Esophagus squamous epithelium (tissue), 5 donors: ENCODE measurements at places on chromosomes 1 and 21.

- H3K27ac ChIP-seq, result no peak overlapping the region
- no peaks in the 10 kb centered on the region for H3K27me3 ChIP-seq
- H3K4me3 ChIP-seq, result no peak overlapping the region
- H3K36me3 ChIP-seq, result no peaks in the 10 kb centered on the region
- H3K4me1 ChIP-seq, result peaks cover 18% of the 10 kb centered on the region
Observed at GRCh38 chr1:24805534-24806301, 60.5 kb downstream of the CLIC4 start.

DNA sequence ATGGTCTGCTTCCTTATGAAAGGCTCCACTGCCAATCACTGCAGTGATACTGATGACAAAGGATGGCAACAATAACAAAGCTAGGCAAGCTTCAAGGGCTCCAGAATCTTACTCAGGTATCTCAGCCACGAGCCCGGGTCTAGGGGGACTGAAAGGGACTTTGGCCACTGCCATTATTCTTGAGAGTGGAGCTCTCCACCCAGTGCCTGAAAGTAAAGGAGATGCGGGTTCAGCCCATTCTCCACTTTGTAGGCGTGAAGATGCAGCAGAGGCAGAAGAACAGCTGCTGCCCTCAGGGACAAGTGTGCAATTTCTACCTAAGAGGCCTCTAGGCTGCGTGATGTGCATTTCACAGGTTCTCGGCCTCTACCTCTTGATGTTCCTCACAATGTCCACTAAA, 31.4 kb upstream of the SLAMF9 start:
- no peak overlapping the region for H3K27ac ChIP-seq
- H3K4me3 ChIP-seq, result no peak overlapping the region
- no peak for DNase-seq
- peaks cover 13% of the 10 kb centered on the region for H3K36me3 ChIP-seq
- peaks cover 7% of the 10 kb centered on the region for H3K4me1 ChIP-seq

- no peak overlapping the region for H3K4me3 ChIP-seq
- H3K27me3 ChIP-seq, result peaks cover 4% of the 10 kb centered on the region
- DNase-seq, result no peak
Observed at GRCh38 chr1:2438038-2438437, 25.7 kb upstream of the PEX10 start.

DNA sequence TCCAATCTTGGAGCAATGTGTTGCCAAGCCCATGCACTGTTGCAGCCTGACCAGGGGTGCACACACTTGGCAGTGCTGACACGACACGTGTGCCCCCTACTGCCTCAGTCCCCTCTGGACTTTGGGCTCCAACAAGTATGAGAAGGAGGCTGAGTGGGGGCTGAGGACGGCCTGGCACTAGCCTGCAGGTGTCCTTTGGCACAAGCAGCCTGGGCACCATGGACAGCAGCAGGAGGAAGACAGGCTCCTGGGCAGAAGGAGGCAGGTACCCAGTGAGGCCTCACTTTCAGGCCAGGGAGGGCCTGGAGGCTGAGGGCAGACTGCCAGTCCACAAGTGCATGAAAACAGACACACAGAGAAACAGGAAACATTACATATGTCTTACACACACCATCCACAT, 1702.9 kb upstream of the B3GALT2 start:
- no peak for DNase-seq
- no peaks in the 10 kb centered on the region for H3K27me3 ChIP-seq
- no peaks in the 10 kb centered on the region for H3K36me3 ChIP-seq
- H3K4me1 ChIP-seq, result no peaks in the 10 kb centered on the region
- H3K27ac ChIP-seq, result no peak overlapping the region

GRCh38 chr1:112514901-112515300, 6.1 kb downstream of the WNT2B start:
- H3K27ac ChIP-seq, result no peak overlapping the region
- no peak for DNase-seq
- H3K36me3 ChIP-seq, result no peaks in the 10 kb centered on the region

DNA sequence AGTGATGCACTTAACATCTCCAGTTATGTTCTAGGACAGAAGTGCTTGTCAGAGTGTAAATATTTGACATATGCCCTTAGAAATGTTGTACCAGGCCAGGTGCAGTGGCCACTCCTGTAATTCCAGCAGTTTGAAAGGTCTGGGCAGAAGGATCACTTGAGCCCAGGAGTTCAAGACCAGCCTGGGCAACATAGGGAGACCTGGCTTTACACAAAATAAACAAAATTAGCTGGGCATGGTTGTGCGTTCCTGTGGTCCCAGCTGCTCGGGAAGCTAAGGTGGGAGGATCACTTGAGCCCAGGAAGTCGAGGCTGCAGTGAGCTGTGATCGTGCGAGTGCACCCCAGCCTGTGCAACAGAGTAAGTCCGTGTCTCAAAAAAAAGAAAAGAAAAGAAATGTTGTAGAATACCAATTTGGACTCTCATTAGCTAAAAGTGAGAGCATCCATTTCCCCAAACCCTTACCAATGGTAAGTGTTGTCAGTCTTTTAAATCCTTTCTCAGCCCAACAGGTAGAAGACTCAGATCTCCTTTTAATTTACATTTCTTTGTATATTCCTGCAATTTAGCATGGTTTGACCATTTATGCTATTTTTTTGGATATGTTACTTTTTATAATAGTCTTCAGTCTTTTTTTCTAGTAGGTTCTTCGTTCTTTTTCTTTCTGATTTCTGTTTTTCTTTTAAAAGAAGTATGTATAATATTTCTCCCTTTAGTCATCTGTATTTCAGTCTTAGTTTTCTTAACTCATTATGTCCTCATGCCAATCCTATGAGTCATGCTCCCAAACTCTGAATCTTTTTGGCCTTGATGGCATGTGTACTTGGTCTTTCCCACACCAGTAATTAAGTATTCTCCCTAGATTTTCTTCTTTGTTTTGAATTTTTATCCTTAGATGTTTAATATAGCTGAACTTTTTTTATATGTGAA, 74.4 kb downstream of the CAMTA1 start:
- no peaks in the 10 kb centered on the region for H3K36me3 ChIP-seq
- H3K4me3 ChIP-seq, result no peak overlapping the region
- peaks cover 20% of the 10 kb centered on the region for H3K4me1 ChIP-seq
- H3K27me3 ChIP-seq, result no peaks in the 10 kb centered on the region

- no peak for DNase-seq
- H3K27ac ChIP-seq, result no peak overlapping the region
- no peak overlapping the region for H3K4me3 ChIP-seq
- H3K4me1 ChIP-seq, result no peaks in the 10 kb centered on the region
Observed at GRCh38 chr1:246782120-246782900, 58.1 kb downstream of the SCCPDH start.

DNA sequence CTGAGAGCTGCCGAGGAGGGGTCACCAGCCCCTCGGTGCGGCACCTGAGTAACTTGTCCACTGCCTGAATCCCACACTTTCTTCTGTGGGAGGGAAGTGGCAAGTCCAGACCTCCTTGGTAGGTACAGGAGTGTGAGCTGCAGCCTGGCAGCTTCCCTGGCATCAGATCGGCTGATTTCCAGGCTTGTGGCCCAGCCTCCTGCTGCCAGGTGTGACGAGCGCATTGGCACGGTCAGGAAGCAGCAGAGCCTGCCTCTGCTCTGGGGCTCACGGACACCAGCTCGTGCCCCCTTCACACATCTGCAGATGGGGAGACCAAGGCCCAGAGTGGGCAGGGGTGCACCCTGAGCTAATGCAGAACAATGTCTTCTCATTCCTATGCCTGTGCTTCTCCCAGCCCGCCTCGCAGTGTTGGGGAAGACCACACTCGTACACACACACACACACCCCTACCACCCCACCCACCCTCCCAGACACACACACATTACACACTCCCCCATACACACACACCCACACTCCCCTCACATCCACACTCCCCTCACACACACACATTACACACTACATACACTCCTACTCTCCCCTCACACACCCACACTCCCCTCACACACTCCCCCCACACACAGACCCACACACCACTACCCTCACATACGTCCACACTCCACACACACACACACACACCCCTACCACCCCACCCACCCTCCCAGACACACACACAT, 33.1 kb upstream of the SELENON start:
- H3K36me3 ChIP-seq, result no peaks in the 10 kb centered on the region
- H3K4me3 ChIP-seq, result no peak overlapping the region
- no peak for DNase-seq
- peak overlapping the region; percentile 47 for H3K27ac ChIP-seq

GRCh38 chr1:8754993-8755392, 62.4 kb downstream of the RERE start:
- no peaks in the 10 kb centered on the region for H3K27me3 ChIP-seq
- no peaks in the 10 kb centered on the region for H3K36me3 ChIP-seq
- H3K27ac ChIP-seq, result no peak overlapping the region
- no peak overlapping the region for H3K4me3 ChIP-seq
- no peaks in the 10 kb centered on the region for H3K4me1 ChIP-seq
- no peak for DNase-seq

DNA sequence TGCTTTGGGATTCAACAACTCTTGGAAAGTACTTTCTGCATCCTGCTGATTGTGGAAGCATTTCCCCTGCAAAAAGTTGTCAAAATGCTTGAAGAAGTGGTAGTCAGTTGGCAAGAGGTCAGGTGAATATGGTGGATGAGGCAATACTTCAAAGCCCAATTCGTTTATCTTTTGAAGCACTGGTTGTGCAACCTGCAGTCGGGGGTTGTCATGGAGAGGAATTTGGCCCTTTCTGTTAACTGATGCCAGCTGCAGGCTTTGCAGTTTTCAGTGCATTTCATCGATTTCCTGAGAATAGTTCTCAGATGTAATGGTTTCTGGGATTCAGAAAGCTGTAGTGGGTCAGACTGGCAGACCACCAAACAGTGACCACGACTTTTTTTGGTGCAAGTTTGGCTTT, 47.6 kb upstream of the GJA5 start:
- no peaks in the 10 kb centered on the region for H3K36me3 ChIP-seq
- H3K4me3 ChIP-seq, result no peak overlapping the region
- no peak overlapping the region for H3K27ac ChIP-seq
- no peaks in the 10 kb centered on the region for H3K4me1 ChIP-seq
- no peak for DNase-seq
- H3K27me3 ChIP-seq, result no peaks in the 10 kb centered on the region

- H3K27me3 ChIP-seq, result no peaks in the 10 kb centered on the region
- H3K36me3 ChIP-seq, result no peaks in the 10 kb centered on the region
- H3K4me3 ChIP-seq, result no peak overlapping the region
Observed at GRCh38 chr1:14441302-14441741, 157.2 kb upstream of the KAZN start.

DNA sequence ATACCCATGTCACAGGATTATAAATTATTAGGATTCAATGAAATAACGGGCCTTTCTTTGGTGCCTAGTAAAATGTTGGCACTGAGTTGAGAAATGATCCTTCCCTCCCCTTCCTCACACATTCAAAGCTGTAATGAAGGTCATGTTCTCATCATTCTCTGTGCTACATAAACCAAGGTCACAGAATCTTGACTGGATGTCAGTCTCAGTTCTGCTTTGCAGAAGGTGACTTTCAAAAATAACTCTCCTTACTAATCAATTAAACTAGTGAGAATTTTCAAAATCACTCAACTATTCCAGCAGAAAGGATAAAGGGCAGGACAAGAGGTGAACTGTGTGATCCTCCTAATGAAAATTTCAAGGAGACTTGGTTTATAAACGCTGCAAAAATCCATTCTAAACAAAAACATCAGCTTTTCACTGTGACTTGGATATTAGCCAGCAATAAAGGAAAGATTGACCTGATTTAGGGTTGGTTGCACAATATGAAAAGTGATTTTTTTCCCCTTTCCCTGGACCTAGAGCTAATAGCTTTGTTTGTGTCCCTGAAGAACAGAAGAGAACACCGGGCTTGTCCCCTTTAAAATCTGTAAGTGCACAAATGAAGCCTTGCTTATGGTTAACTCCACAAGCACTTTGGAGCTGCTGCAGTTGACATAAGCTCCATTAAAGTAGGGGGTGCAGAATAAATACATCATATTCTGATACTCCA, 120.1 kb downstream of the SEC16B start:
- DNase-seq, result no peak
- H3K4me3 ChIP-seq, result no peak overlapping the region
- H3K4me1 ChIP-seq, result no peaks in the 10 kb centered on the region
- no peak overlapping the region for H3K27ac ChIP-seq

DNA sequence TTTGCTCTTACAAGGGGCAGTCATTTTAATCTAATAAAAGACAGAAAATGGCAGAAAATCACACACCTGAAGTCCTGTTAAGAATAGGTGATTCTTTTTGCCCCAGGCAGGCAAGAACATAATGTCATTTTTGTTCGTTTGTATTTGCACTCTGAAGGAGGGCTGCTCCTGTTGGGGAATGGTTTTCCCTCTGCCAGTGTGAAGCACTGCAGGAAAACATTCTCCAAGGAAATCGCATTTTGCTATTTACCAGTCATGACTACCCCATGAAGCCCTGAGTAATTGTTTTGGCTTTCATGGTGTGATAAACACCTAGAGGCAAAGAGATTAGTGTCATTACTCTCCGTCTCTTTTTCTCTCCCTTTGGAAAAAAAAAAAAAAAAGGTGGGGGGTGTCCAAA, 345.5 kb downstream of the NTNG1 start:
- no peaks in the 10 kb centered on the region for H3K36me3 ChIP-seq
- no peak overlapping the region for H3K4me3 ChIP-seq
- H3K4me1 ChIP-seq, result no peaks in the 10 kb centered on the region
- no peaks in the 10 kb centered on the region for H3K27me3 ChIP-seq
- no peak for DNase-seq

DNA sequence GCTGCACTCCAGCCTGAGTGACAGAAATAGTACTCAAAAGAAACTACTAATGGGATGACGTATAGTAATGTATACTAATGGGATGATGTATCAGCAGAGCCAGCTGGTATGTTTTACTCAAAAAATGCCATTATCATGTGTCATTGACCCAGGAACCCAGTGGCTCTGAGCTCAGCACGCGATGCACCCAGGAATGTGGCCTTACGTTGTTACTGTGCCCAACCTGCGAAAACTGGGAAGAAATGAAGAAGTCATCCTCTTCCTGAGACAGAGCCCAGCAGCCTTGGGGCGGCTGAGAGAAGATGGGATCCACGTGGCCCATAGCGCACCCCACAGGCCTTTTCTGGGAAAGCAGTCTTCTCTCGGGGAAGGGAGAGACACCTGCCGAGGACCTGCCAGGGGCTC, 8.8 kb downstream of the UBE2J2 start:
- no peak overlapping the region for H3K4me3 ChIP-seq
- H3K27me3 ChIP-seq, result no peaks in the 10 kb centered on the region
- peaks cover 31% of the 10 kb centered on the region for H3K4me1 ChIP-seq
- no peak for DNase-seq

- no peaks in the 10 kb centered on the region for H3K36me3 ChIP-seq
- no peak for DNase-seq
- no peak overlapping the region for H3K27ac ChIP-seq
Observed at GRCh38 chr1:13570924-13571323, 12.7 kb upstream of the PDPN start.

GRCh38 chr21:31078216-31078615, 39.9 kb upstream of the KRTAP19-8 start:
- no peaks in the 10 kb centered on the region for H3K36me3 ChIP-seq
- DNase-seq, result no peak
- no peaks in the 10 kb centered on the region for H3K4me1 ChIP-seq
- no peaks in the 10 kb centered on the region for H3K27me3 ChIP-seq
- no peak overlapping the region for H3K27ac ChIP-seq

- no peaks in the 10 kb centered on the region for H3K27me3 ChIP-seq
- no peaks in the 10 kb centered on the region for H3K4me1 ChIP-seq
- no peaks in the 10 kb centered on the region for H3K36me3 ChIP-seq
- no peak overlapping the region for H3K27ac ChIP-seq
- H3K4me3 ChIP-seq, result no peak overlapping the region
- DNase-seq, result no peak
Observed at GRCh38 chr1:83854456-83854855, 144.5 kb downstream of the TTLL7 start.
